ENCODE measurements at places on chromosomes 6 and 20.

DNA sequence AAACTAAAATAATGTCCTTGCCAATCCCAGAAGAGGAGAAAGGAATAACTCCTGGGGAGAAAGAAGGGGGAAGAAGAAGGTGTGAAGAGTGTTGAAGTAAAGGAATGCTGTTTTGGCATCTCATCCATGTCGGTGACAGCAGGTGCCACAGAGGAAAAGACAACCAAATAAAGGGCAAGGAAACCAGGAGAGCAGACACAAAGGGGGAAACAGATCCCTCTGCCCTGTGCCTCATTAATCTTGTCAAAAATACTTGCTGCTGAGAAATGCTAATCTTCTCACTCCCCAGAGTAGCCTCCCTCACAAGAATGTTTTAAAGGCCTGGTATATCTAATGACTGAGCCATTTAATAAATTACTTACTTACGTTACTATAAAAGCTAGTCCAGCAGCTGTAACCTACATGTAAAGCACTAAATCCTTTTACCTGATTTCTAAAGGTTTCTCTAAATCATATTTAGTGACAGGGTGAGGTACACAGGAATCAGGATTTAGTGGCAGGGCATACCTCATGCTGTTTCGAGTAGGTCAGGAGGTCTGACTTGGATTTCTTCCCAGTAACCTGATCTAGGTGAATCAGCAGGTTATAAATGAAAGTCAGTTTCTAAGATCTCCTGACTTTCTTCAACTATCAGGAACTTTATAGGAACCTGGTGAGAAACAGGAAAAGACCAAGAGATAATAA is 377.1 kb downstream of the CENPW start:
- no peak for ATAC-seq

GRCh38 chr6:156306531-156306930 is 470.6 kb upstream of the ARID1B start:
- no peak for ATAC-seq

DNA sequence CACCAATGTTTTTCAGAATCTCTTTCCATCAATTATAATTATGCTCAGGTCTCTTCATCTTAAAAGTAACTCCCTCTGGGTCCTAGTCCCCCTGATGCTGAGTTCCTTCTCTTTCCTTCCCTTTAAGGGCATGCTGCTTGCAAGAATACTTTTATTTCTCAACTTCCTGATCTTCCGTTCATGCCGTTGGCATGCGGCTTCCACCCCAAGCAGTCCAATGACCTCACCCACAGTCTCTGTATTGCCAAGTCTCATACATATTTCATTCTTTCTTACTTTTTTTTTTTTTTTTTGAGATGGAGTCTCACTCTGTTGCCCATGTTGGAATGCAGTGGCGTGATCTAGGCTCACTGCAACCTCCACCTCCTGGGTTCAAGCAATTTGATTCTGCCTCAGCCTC is 83.5 kb downstream of the NDUFAF5 start:
- ATAC-seq: peak; percentile 47

- ATAC-seq: no peak
Measured at GRCh38 chr20:37533154-37533715, 5.6 kb upstream of the BLCAP start.

DNA sequence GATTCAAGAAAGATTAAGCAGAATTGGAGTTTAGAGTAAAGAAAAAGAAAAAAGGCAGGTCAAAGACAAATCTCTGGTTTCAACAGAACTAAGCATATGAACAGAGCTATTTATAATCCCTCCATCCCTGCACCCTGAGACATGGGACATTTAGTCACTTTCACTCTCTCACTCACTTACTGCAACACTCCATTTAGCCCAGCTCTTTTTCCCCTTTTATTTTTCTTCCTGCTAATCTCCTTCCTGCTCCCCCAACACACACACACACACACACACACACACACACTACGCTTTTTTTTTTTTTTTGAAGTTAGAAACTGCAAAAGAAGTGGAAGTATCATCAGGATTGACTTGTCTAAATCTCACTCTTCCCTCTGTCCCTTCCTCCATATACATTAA is 45.1 kb upstream of the TBC1D7 start:
- ATAC-seq: no peak

DNA sequence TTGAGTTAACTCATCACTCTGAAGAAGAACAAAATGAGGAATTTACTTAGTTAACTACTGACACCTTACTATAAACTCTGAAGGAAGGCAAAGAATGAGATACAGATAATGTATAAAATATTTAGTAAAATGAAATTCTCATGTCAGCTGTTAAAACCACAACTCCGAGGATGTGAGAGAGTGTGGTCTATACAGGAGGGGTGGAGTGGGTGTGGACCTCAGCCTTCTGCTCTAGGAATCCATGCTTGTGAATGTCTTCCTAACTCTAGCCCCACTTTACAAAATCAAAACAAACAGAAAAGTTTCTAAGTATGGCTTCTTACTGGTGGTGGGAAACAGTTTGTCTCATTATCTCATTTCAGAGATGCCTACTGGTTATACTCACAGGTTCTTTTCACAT is 14.2 kb downstream of the PPP1R14C start:
- ATAC-seq: no peak

DNA sequence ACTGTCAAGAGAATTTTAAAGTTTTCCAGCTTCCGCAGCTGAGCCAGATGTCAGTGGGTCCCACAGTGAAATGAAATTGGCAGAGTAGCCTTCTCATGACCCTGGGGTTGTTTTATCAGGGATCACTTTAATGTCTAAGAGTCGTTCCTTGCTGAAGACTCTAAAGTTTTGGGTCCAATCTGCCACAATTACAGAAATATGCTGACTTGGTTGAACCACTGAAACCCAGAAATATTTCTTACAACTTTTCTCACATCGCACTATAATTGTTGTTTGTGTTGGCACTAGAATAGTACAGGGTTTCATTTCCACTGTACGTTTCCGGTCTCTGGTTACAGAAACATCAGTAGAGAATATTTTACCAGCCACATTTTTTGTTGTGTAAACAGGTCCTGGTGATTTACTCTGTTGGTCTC is 109.0 kb downstream of the HMGCLL1 start:
- ATAC-seq: no peak

GRCh38 chr20:31570735-31571617 is 34.1 kb upstream of the ID1 start:
- ATAC-seq: no peak

DNA sequence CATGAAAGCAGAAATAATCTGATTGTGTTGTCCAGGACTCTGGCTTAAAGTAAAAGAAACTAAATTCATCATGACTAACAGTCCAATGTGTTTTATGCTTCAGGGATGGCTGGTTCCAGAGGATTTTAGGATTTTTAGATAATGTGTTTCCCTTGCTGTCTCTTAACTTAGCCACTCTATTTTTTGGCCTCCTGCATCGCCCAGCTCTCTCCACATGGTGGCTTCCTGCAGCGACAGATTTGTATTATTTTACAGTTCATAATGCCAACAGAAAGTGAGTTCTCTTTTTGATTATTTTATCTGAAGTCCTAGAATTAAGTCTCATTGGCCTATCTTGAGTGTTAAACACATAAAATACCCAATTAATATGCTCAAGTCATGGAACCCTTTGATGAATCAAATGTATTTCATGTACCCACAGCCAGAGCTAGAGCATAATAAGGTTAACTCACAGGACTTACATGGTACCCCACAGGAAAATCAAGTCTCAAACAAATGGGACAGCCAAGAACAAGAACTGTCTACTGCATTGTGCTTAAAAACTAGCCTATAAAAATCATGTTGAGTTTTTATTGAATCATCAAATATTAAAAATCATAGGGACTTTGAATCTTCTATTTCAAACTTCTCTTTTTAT is 582.5 kb downstream of the DOK5 start:
- ATAC-seq: no peak

GRCh38 chr6:43361269-43361668 is 8.2 kb downstream of the ZNF318 start:
- ATAC-seq: no peak

GRCh38 chr6:132063738-132064137 is 112.6 kb upstream of the CCN2 start:
- ATAC-seq: peak; percentile 66

- no peak for ATAC-seq
Measured at GRCh38 chr20:60058879-60059278, 100.7 kb downstream of the CDH26 start.
